ENCODE measurements at places on chromosomes 2 and 18.

- DNase-seq = no peak
These were observed 41.5 kb downstream of the SCTR start for GRCh38 chr2:119482481-119483394.

DNA sequence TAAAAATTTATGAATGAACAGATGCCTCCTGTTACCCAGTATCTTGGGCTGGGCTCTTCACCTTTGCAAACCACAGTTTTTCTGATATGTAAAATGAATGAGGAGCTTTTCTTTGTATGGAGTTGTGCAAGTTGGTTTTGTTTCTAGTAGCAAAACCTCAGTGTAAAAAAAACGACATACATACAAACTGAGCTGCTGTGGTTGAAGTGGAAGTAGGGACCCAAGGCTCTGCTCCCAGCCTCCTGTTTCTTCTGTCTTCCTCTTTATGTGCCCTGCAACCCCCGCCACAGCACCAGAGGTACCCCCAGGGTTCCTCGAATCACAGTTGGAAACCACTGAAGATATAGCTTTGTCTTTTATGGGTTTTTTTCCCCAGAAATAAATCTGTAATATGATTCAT is 118.1 kb downstream of the MYO1B start:
- no peak for DNase-seq

GRCh38 chr2:137939026-137939425 is 25.2 kb upstream of the HNMT start:
- no peak for DNase-seq

DNA sequence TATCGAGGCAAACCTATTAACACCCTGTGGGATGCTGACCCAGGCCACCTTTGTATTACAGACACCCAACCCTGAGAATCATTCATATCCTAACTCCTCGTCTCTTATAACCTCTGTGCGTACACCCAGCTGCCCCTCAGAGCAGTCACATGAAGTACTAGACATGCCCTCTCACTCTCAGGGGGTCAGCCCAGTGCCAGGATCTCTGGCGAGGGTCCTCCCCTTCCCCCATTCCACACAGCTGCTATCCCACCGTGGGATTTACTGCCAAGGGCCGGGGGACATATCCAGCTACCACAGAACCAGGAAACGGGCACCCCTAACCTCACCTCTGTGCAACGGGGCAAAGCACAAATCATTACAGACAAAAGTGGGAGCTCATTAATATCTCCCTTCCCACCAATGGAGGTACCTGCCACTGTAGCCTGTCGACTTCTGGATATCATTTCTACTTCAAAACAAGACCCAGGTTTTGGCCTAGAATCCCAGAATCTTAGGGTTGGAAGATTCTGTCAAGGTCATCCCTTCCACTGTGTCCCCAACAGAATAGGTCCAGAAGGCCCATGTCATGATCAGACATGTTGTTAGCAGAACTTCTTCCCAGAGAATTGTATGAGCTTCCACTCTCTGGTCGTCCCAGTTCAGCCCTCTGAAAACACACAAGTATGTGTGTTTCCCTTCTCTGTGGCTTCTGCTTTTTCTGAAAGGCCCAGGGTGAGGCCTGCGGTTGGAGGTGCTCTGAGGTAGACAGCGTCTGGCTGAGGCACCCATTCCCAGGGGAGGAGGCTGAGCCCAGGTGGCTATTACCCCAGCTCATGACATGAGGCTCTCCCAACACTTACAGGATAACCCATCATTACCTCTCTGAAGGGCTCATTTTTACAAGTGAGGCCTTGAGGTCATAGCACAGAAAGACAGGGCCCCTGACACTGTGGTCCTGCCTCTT is 1.7 kb downstream of the TMBIM1 start:
- peak; percentile 44 for DNase-seq

- DNase-seq = no peak
These were observed 64.2 kb downstream of the WDR75 start for GRCh38 chr2:189505492-189505891.

DNA sequence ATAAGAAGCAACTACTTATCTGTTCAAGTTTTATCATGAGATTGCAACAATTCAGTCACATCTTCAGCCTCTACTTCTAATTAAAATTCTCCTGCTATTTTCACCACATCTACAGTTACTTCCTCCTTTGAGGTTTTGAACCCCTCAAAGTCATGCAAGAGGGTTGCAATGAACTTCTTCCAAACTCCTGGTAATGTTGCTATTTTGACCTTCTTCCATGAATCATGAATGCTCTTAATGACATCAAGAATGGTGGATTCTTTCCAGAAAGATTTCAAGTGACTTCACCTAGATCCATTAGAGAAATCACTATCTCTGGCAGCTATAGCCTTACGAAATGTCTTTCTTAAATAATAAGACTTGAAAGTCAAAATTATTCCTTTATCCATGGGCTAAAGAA is 1052.8 kb upstream of the NRXN1 start:
- DNase-seq = no peak

- DNase-seq = peak; percentile 40
These were observed 32.6 kb upstream of the SPAG16 start for GRCh38 chr2:213251618-213252017.

- peak; percentile 82 for DNase-seq
These were observed 52.2 kb upstream of the BCL2L11 start for GRCh38 chr2:111068435-111069058.
